AG04449 (cell line): ENCODE measurements at places on chromosomes 1 and 21.
A peak's percentile ranks its signal among the peaks of the same experiment; 100 is the strongest.

- no peak for DNase-seq
Measured at GRCh38 chr1:230076121-230076520, 9.1 kb downstream of the GALNT2 start.

GRCh38 chr1:159737238-159737916 is 23.0 kb upstream of the CRP start:
- DNase-seq, result no peak

DNA sequence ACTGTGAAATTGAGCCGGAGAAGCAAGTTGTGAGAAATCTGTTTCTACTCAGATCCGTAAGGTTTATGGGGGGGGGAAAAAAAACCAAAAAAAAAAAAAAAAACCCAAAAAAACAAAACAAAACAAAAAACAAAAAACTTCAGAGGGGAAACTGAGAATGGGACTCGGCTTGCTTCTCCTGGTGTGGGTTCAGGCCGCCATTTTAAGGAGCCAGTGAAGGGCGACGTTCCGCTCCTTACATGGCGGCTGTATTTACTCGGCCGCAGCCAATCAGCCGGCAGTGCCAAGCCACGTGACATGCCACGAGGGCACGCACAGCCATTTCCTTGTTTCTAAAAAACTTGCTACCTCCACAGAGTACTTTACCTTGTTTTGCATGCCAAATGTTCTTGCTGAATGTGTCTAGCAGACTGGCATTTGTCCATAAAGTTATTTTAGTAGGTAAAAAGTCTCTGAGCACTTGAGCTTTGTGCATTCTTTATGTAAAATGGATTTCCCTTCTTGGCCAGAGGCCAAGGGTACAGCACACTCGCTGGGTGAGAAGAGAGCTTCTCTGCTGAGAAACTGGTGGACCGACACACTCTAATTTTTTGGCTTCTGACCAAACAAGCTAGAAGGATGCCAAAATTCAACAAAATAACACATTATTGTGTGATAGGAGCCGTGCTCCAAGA is 101.8 kb downstream of the NFIA start:
- no peak for DNase-seq

DNA sequence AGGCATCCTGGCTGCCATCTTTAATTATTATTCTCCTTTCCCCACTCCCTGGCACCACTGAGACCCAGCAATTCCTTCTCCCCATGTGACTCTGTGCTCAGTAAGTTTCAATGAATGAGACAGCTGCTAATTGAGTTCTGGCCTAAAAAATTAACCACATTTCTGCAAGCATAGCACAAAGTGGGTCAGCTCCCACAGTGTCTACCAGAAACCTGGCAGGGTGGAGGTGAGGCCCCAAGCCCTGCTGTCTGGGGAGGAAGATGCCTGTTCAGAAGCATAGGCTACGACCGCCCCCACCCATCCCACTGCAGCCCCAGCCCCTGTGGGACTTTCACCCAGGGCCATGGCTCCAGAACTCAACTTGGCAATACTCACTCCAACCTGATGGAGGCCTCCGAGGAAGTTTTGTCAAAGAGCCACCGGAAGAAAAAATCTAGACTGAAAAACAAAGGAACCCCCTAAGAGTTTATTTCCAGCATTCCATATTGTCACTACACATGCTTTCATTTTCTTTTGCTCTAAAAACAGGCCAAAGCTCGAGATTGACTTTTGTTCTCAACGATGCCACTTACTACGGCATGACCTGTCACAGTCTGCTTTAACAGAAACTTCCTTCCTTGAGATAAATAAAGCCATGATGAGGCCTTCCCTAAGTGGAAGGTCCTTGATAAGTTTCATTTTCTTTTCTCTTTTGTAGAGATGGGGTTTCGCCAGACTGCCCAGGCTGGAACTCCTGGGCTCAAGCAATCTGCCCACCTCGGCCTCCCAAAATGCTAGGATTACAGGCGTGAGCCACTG is 26.5 kb downstream of the TMEM63A start:
- DNase-seq, result no peak

GRCh38 chr1:56676571-56677035 is 31.5 kb downstream of the PRKAA2 start:
- DNase-seq, result peak; percentile 71

DNA sequence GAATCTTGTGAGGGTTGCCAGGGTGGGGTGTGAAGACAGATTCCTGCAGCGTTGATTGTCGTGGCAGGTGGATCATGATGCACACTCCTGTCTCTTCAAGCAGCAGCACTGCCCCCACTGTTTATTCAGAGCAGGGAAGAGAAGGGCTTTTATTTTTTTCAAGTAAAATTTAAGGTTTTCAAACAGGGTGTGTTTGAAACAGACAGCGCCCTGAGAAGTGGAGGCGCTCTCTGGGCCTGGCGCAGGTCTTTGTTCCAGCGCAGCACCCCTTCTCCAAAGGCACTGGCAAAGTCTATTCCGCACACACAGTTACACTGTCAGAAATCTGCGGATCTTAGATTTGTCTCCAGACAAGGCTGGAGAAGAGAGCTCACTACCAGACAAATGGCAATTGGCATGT is 7.0 kb downstream of the C1orf53 start:
- DNase-seq, result no peak

DNA sequence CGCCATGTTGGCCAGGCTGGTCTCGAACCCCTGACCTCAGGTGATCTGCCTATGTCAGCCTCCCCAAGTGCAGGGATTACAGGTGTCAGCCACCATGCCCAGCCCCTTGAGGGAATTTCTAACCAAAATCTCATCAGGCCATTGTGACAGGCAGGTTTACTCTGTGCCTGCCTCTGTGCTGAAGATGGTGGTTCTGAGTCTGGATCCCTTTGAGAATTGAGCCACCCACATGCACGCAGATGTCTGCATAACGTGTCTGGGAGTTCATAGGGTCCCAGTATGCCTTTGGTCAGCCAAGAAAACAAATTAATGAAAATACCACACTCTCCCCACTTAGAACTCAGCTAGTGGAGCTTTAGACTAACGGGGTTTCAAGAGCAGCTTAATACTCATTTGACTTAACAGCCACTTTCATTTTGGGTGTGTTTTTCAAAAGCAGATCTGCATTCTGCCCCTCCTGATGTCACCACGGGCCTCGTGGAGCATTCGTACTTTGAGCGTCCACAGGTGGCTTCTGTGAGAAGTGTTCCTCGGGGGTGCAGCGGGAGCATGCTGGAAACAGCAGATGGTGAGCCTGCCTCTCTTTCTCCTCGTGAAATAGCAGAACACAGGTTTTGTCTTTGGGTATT is 45.3 kb downstream of the DIP2A start:
- DNase-seq, result no peak

DNA sequence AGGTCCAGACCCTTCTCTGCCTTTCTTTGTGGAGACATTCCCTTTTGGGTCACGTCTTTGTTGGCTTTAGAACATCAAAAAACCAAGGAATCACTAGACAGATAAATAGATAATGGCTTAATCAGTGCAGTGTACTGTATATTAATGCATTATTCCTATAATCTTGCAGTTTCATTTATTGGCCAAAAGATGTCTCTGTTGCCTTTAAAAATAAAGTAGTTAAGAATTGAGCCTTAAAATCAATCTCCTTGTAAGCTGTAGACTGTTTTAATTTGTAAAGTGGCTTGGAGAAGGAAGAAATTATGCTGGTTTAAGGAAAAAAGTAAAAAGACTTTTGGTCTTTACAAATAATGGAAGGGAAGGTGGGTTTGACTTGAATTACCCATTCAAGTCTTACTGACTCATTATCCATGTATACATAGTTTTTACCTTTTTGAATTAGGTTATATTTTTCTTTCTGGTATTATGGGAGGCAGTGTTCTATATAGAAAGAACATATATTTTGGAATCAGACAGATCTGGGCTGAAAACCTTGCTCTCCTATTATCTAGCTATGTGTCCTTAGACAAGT is 84.6 kb downstream of the VPS13D start:
- DNase-seq, result no peak

GRCh38 chr21:45164124-45164511 is 89.7 kb downstream of the ADARB1 start:
- no peak for DNase-seq

- no peak for DNase-seq
Measured at GRCh38 chr1:6104631-6105030, 58.9 kb downstream of the KCNAB2 start.

DNA sequence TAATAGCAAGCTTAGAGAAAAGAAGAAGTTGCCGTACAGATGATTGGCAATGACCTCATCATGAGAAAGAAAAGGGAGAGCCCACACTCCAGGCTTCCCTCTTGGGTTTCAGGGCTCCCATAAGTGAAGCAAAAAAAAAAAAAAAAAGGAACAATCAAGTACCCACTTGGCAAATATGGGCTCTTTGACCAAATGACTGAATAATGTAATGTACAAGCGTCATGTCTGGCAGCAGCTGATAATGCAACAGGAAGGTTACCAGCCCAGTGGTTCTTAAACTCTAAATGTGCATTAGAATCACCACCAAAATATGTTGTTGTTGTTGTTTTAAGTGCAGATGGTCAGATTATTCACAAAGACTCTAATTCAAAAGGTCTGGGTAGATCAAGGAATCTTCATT is 13.5 kb downstream of the TNFSF4 start:
- no peak for DNase-seq

- no peak for DNase-seq
Measured at GRCh38 chr1:228045871-228046270, 36.6 kb upstream of the ARF1 start.

DNA sequence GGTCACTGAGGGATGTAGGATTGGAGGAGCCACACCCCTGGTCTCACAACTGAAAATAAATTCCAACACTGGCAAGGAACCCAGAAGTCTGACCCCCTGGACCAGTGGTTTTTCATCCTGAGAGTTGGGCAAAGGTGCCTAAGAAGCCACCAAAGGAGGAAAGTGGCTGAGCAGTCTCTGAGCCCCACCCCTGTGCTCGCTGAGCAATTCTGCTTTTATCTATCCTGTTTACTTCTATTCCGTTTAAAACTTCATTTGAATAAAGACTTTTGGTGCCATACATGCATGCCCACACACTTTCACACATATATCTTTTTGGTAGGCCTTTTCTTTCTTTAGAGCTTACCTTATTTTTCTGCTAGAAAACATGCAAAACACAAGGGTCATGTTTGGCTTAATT is 13.9 kb upstream of the CD53 start:
- DNase-seq, result no peak

- no peak for DNase-seq
Measured at GRCh38 chr1:164576291-164577271, 17.6 kb downstream of the PBX1 start.

- DNase-seq, result no peak
Measured at GRCh38 chr1:24893431-24893830, 36.6 kb downstream of the RUNX3 start.

GRCh38 chr1:221392453-221392852 is 349.4 kb downstream of the DUSP10 start:
- peak; percentile 53 for DNase-seq

GRCh38 chr1:63155437-63155836 is 166.9 kb upstream of the FOXD3 start:
- no peak for DNase-seq

DNA sequence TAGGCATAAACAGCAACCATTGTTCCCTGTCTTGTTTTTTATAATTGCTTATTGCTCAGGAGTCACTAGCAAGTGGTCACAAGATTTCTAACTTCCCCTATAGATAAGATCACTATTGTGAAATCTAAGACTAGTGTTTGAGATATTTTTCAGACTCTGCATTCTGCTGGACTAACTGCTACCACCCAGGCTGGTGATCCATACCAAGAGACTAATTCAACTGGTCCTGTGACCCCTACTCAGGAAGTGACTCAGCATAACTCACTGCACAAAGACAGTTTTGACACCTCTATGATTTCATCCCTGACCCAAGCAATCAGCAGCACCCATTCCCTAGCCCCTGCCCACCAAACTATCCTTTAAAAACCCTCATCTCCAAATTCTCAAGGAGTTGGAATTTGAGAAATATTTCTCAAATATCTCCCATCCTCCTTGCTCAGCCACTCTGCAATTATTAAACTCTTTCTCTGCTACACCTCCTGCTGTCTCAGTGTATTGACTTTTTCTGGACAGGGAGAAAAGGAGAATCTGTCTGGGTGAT is 52.7 kb downstream of the TRIM33 start:
- peak; percentile 55 for DNase-seq

GRCh38 chr1:12447307-12447706 is 170.7 kb downstream of the DHRS3 start:
- no peak for DNase-seq

DNA sequence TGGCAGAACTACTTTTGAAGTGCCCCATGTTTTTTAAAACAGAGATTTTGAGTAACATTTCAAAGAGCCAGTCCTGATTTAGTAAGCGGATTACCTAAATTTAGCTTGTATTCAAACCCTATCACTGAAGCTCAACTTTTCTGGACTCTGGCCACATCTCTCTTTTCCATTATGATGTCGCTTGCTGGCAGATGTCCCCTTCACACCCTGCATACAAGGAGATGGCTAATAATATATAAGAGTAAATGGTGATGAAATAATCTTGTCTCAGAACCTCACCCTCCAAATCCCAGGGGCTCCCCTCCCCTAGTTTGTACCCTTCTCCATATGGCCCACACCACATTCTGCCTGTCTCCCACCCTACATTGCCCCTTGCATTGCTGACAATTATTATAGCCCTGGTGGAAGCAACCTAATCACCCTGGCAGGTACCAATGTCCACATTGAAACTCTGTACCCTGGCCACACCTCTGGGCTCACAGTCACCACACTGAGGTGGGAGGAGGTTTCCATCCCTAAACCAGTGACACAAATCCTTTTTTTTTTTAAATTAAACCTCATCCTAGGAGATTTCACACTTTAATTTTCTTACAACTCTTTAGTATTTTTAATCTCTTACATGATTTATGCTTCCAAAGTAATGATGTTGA is 106.0 kb upstream of the SYT6 start:
- DNase-seq, result no peak

DNA sequence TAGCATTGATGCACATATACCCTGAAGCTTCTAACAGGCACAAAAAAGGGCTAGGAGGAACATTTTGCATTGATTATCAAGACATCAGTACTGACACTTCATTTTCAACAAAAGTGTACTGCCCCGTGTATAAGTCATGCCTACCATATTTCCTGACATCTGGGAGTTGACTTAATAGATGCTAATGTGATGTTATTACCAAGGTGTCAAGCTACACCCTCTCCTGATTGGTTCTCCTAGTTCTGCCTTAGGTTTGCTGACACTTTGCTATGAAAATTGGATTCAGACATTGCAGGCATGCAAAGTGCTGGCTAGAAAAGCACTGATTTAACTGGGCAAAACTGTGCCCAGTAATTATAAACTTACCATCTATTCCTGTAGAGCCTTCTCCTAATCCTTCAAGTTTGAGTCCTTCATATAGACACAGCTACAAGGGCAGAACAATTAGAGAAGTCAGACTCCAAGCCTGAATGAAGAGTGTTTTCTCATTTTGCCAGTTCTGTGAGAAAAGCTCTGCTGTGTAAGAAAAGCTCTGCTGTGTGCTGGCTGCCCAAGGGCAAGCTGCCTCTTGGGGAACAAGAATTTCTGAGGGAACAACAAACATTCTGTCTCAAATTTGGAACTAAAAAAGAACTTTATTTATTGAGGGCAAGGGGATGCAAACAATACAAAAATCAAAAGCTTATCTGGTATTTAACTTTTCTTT is 11.2 kb downstream of the S100A10 start:
- DNase-seq, result no peak

GRCh38 chr1:30889511-30889910 is 19.0 kb downstream of the SDC3 start:
- peak; percentile 73 for DNase-seq

- no peak for DNase-seq
Measured at GRCh38 chr21:45318146-45318555, 30.5 kb upstream of the POFUT2 start.

GRCh38 chr1:159056069-159056698 is 20.4 kb downstream of the AIM2 start:
- DNase-seq, result no peak
